HL-60 (cell line): ENCODE measurements at places on chromosomes 1 and 21.

- DNase-seq: no peak
Observed at GRCh38 chr1:37519613-37520012, 5.0 kb upstream of the MEAF6 start.

- peak; percentile 45 for DNase-seq
Observed at GRCh38 chr1:19448491-19449439, 36.6 kb downstream of the CAPZB start.

- DNase-seq: no peak
Observed at GRCh38 chr1:218171302-218171893, 113.7 kb upstream of the RRP15 start.

GRCh38 chr1:10675813-10676212, 120.6 kb downstream of the CASZ1 start:
- DNase-seq: no peak

DNA sequence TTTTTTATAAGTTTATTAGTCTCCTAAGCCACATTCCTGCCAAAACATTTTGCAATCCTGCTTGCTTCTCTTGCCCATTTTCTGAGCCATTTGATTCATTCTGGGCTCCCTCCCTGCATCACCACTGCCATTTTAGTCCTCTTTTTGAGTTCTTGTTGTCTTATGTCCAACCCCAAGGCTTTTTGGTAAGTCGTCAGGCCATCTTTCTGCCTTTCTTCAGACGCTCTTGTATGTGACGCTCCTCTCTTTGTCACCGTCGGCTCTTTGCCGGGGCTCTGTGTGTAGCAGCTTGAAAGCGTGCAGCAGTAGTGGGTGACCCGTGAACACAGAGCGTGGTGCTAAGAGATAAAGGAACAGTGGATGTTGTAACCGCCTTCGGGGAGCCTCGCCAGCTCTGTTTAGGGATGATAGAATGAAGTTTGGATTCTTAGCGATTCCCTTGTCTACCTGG, 14.6 kb downstream of the HUNK start:
- DNase-seq: no peak

DNA sequence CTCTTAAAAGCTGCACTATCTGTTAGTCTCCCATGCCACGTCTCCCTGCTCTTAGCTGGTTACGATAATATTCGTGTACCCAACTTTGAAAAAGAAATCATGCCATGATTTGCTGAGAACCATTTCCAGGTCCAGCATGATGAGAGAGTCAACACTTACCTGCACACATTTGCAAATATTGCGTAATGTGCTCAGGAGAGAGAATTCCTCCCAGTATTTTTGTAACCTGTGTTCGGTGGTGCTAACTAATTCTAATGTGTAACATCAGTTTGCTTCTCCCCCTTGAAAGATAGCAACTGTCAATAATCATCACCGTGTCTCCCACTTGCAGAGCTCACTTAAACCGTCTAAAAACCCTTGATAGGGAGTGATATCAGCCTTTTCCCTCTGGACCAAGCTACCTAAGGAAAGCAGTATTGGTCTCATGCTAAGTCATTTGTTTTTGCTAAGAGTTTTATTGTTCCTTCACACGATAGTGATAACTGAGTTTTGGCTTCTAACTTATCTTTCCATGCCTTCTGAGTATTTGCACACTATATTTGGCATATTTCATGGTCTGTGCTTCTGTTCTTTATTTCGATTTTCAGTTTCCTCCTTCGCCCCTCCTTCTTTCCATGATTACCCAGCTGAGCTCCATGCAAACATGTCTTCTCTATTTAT, 61.1 kb upstream of the IRF2BP2 start:
- DNase-seq: no peak

DNA sequence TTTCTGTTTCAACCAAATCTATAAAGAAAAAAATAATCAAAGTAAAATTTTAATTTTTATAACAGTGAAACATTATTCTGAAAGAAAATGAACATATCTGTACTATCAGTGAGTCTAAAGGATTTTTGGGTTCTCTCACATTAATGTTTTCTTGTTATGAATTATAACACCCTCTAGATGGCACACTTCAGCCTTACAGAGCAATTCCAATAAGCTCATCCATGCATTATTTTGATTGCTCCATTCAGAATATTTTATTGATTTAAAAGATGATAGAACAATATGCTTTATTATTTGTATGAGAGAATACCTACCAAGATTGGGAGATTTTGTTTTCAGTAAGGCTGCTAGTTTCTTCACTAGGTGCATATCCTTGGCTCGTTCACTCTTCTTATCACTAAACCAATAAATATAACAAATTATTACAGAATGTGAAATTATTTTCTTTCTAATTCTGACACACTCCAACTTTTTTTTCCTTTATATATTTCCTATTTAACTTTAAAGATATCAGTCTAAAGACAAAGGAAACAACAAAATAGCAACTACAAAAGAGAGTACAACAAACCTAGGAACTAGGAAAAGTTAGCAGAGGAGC, 82.4 kb downstream of the RAB3GAP2 start:
- no peak for DNase-seq

DNA sequence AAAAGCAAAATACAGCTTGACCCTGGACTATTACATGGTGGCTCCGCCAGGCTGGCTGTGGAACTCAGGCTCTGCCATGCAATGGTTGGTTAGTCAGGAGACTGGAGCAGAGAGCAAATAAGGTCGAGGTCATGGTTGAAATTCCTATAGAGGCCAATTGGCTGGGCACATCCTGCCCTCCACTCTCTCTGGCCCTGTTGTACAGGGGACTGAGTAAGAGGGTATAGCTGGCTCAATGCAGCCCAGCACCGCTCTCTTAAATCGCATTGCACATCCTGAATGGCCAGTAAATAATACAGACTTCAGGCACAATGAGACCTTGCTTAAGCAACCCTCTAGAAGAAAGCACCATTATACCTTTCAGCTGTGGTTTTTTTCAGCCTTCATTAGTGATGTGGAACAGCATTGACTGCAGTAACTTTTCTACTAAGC, 59.3 kb upstream of the PPP2R5A start:
- no peak for DNase-seq

DNA sequence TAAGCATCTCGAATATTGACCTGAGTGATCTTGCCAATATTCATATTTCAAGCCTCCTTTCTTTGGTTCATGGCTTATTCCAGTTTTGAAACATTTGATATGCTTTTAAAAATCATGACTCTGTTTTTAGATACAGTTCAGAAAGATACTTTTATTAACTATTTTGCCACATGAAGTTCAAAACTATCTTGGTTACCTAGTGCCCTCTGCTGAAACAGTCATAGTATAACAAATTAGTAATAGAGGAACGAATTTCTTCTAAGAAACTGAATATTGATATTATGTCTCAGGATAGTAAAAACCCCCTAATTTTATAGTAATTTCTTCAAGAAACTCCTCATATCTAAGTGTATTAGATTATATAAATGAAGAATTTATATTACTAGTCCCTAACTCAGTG, 52.6 kb upstream of the RC3H1 start:
- peak; percentile 2 for DNase-seq

DNA sequence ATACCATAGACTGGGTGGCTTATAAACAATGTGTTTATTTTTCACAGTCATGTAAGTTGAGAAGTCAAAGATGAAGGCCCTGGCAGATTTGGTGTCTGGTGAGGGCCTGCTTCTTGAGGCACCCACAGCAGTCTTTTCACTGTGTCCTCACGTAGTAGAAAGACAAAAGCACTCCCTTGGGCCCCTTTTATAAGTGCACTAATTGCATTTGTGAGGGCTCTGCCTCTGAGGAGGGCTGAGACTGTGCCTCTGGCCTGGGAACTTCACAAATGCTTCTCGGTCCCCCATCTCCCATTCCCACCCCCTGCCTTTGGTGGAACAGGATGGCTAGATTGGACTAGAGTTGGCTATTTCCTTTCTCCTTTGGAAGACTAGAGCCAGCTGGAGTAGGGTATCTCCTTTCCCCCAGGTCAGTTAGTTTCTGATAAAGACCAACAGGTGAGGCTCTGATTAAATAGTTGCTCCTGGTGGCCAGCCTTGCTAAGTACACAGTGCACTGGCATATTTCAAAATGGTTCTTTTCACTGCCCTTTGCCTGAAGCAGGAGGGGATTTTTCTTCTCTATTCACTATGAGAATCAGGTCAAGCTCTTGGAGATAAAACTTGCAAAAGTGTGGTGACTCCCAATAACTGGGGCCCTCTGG, 82.9 kb downstream of the PLPPR4 start:
- no peak for DNase-seq

DNA sequence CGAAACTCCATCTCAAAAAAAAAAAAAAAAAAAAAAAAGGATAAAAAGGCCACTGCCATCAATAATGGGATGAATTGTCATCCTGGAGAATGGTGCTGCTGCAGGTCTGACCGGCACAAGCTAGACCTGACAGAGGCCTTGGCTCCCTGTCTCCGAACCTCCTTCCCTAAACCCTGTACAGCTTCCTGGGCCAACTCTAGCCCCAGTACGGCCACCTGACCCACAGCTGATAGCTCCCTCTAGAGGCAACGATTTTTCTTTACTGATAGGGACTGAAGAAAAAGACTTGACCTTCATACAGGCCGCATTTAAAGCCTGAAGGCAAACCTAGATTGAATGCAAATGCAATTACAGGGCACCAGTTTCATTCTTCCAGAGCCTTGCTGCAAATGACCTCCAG, 30.7 kb downstream of the NOL9 start:
- no peak for DNase-seq

DNA sequence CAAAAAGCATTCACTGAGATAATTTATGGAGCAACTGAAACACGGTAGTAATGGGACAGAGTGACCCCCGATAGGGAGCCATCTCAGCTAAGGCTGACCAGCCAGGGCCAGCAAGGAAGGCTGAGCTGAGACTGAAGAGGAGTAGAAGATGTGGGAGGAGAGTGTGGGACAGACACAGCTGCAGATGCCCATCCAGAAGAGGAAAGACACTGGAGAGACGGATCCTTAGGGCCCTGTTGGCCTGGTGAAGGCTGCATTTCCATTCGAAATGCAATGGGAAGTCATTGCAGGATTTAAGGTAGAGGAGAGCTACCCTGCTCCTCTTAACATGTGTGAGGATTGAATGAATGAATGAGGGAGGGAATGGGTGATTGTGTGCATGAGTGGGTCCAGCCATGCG, 44.0 kb upstream of the LRP8 start:
- no peak for DNase-seq

DNA sequence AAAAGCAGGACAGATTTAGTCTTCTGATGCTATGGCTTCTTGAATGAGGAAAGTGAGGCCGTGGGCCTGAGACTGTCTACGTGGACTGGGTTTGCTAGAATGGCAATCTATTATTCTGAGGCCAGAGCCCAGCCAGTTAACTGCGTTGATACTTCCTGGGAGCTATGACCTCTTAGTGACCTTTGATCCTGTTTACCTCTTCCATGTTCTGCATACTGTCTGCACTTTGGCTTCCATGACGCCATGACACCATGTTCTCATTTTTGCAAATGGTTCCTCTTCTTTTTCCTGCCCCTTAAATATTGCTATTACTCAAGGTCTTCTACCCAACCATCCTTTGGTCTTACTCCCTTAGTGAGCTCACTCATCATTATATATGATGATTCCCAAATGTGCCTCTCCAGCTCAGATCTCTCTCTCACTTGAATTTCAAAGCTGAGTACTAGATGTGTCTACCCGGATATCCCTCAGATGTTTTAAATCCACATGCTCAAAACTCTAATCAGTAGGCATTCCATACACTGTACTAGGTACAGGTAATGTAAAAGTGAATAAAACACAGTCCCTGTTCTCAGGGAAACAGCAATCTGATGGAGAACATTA, 66.1 kb upstream of the ATP1A1 start:
- DNase-seq: no peak

- DNase-seq: no peak
Observed at GRCh38 chr1:77026135-77026534, 158.9 kb downstream of the ST6GALNAC5 start.
